ENCODE measurements at places on chromosomes 12 and 14. TPM values are rescaled to one million over a fixed set of nuclear protein-coding genes. Genes with fewer than 3 reads are reported as not detected.
A peak's percentile ranks its signal among the peaks of the same experiment; 100 is the strongest.

- H3K4me3 ChIP-seq = no peak overlapping the region
- H3K27ac ChIP-seq = peak overlapping the region; percentile 47
- H3K36me3 ChIP-seq = no peaks in the 10 kb centered on the region
- peaks cover 34% of the 10 kb centered on the region for H3K4me1 ChIP-seq
- no peak for DNase-seq
Measured at GRCh38 chr12:130137040-130138018, 24.9 kb upstream of the FZD10 start.

DNA sequence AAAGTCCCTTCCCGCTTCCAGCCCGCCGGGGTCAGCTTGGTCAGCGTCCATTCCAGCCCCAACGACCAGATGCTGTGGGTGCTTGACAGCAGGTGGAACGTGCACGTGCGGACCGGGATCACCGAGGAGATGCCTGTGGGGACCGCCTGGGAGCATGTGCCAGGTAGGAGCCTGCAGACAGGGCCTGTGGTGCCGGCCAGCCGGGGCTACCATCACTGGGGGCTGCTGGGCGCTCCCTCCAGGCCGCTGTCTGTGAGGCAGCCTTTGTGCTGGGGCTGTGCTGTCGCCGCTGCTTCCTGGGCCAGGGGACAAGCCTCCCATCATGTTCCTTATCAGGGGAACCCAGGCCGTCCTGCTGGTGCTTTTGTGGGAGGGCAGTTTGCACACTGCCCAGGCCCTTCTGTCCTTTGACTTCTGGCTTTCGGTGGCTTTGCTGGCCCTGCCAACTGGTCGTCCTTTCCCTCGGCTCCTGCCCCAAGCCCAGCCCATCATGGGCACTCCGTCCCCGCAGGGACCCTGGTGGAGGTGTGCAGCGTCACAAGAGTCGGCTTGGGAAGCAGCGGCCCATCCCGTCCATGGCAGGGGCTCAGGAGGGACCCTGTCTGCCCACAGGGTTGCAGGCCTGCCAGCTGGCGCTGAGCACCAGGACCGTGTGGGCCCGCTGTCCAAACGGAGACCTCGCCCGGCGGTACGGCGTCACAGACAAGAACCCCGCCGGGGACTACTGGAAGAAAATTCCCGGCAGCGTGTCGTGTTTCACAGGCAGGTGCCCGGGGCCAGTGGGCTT lies 12.4 kb downstream of the ANKRD9 start:
- no peak overlapping the region for H3K27ac ChIP-seq
- no peak for DNase-seq
- H3K4me1 ChIP-seq = peaks cover 21% of the 10 kb centered on the region

- H3K36me3 ChIP-seq = no peaks in the 10 kb centered on the region
- H3K27ac ChIP-seq = peak overlapping the region; percentile 96
- peak overlapping the region; percentile 86 for H3K4me3 ChIP-seq
- no peak for DNase-seq
Measured at GRCh38 chr14:68979722-68980451, 785 bp upstream of the ACTN1 start.

DNA sequence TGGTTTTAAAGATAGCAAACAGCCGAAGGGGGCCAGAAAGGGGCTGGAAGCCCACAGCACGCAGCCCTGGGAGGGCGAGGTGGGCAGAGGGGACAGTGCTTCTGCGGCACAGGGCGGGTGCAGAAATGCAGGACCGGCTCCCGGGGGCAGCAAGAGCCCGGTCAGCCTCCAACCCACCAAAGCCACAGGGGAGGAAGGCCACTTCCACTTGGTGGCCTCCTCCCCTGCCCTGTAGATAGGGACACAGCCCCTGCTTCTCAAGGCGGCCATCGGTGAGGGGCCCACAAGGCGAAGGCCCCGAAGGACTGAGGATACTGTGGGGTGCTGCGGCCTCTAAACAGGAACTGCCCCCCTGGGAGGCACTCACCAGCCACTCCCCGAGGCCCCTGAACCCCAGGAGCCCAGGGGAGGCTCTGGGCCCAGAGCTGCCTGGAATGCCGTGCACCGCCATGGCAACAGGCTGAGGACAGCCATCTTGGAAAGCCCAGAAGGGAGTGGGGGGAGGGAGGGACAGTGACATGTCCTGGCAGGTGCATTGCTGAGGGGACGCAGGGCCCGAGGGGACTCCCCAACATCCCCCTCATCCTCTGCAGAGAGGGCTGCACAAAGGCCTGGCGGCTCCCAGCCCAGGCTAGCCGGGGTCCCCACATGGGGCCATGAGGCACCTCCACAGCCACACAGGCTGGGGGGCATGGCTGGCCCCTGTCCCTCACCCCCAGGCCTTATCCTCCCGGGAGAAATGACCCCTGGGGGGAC lies 114.7 kb downstream of the NCOR2 start:
- H3K27me3 ChIP-seq = no peaks in the 10 kb centered on the region
- no peaks in the 10 kb centered on the region for H3K36me3 ChIP-seq
- no peak overlapping the region for H3K4me3 ChIP-seq
- H3K4me1 ChIP-seq = peaks cover 63% of the 10 kb centered on the region

GRCh38 chr14:69586404-69586803 lies 11.7 kb upstream of the CCDC177 start:
- H3K27ac ChIP-seq = no peak overlapping the region
- no peak for DNase-seq
- no peak overlapping the region for H3K4me3 ChIP-seq
- H3K27me3 ChIP-seq = no peaks in the 10 kb centered on the region
- peaks cover 13% of the 10 kb centered on the region for H3K4me1 ChIP-seq

DNA sequence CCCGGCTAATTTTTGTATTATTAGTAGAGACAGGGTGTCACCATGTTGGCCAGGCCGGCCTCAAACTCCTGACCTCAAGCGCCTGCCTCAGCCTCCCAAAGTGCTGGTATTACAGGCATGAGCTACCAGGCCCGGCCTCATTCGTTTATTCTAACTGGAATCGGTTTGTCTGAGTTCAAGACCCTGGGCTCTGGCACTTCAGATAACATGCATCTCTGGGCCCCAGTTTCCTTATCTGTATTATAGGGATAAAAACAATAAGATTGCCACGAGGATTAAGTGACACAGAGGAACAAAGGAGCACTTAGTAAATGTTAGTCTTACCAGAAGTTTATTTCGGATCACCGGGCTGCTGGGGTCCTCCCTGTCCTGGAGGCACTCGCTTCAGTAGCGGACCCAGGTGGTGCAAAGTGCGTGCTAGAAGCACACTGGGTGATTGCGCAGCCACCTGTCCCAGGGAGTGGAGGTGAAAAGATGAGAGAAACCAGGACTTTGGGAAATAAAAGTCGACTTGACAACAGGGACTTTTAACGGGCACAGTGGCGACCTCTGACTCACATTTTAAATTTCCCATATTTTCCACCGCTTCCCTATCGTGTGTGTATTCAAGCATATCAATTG lies 37.5 kb downstream of the ACACB start:
- no peaks in the 10 kb centered on the region for H3K27me3 ChIP-seq
- H3K4me1 ChIP-seq = peaks cover 52% of the 10 kb centered on the region
- H3K27ac ChIP-seq = peak overlapping the region; percentile 91
- H3K36me3 ChIP-seq = no peaks in the 10 kb centered on the region
- H3K4me3 ChIP-seq = peak overlapping the region; percentile 69

- no peak overlapping the region for H3K27ac ChIP-seq
- no peak for DNase-seq
Measured at GRCh38 chr12:85814071-85814470, 22.1 kb downstream of the RASSF9 start.

DNA sequence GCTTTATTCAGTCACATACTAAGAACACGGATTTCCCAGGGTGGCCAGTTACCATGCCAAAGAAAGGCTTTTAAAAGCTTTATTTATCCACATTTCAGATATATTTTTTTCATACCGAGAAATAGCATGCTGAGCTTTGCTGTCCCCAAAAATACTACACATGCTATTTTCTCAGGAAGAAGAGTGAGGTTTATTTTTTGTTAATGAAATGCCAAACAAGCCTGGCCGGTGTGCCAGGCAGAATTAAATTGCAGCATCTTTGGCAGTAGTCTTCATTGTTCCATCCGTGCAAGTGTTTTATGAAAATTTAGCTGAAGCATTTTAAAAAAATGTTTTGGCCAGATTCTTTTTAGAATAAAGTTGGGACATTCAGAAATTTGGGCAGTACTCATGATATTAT lies 18.8 kb downstream of the RMST start:
- H3K27me3 ChIP-seq = no peaks in the 10 kb centered on the region
- no peaks in the 10 kb centered on the region for H3K4me1 ChIP-seq
- DNase-seq = no peak
- H3K36me3 ChIP-seq = no peaks in the 10 kb centered on the region
- no peak overlapping the region for H3K4me3 ChIP-seq

Gene RASSF9
- total RNA-seq = 1.7 TPM

Gene TSPAN19
- total RNA-seq = not detected

Measured in vagina (tissue), 2 donors.